SJSA1 (cell line): ENCODE measurements at places on chromosomes 1 and 21.
A peak's percentile ranks its signal among the peaks of the same experiment; 100 is the strongest.

DNA sequence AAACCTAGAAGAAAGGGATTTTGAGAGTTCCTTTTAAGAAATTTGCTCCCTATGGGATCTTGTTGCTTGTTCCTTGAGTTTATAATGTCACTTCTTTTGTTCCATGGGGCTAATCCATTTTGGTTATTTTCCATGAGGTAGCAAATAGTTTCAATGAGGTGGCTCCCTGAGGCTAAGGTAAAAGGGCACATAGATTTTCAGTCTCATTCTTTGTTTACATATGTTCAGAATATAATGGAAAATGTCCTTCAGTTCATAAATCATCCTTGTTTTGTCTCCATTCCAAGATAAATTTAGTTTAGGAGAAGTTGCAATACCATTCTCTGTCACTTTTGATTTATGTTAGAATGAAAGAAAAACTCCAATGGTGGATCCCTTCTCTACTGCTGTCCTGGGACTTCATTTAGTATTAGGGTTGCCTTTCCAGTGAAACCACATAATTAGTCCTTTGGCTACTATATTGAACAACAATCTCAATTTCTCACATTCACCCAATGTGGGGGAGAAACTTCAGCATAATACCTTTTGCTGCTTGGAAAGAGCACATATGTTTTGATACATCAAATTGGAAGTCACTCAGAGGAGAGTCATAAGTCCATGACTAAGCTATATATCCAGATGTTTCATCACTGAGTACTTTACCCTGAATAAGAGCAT is 80.9 kb upstream of the ADAMTS5 start:
- DNase-seq: no peak

- DNase-seq: no peak
Measured at GRCh38 chr1:182059936-182060335, 1.6 kb downstream of the ZNF648 start.

DNA sequence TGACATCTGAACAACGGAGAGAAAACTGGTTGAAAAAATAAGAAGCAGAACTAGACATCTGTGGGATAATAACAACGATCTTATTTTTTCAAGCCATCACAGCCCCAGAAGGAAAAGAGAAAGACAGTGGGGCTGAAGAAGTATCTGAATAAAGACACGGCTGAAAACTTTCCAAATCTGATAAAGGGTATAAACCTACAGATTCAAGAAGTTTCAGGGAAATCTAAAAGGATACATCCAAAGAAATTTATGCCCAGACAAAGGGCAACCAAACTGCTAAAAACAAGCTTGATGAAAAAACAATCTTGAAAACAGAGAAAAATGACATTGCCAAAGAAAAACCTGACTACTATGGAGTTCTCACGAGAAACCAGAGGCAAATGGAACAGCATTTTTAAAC is 40.4 kb downstream of the TARBP1 start:
- DNase-seq: no peak

DNA sequence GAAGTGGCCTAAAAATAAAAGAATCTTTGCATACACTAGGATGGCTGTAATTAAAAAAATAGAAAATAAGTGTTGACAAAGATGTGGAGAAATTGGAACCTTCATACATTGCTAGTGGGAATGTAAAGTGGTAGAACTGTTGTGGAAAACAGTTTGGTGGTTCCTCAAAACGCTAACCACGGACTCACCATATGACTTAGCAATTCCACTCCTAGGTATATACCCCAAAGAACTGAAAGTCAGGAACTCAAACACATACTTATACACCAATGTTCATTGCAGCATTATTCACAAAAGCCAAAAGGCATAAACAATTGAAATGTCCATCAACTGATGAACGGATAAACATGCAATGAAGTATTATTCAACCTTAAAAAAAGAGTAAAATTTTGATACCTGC is 10.8 kb upstream of the HMGCL start:
- no peak for DNase-seq

- DNase-seq: no peak
Measured at GRCh38 chr1:111822138-111822537, 66.4 kb downstream of the DDX20 start.

- no peak for DNase-seq
Measured at GRCh38 chr1:29201595-29202051, 19.9 kb upstream of the SRSF4 start.

- DNase-seq: no peak
Measured at GRCh38 chr1:162285149-162285561, 91.5 kb downstream of the SPATA46 start.

DNA sequence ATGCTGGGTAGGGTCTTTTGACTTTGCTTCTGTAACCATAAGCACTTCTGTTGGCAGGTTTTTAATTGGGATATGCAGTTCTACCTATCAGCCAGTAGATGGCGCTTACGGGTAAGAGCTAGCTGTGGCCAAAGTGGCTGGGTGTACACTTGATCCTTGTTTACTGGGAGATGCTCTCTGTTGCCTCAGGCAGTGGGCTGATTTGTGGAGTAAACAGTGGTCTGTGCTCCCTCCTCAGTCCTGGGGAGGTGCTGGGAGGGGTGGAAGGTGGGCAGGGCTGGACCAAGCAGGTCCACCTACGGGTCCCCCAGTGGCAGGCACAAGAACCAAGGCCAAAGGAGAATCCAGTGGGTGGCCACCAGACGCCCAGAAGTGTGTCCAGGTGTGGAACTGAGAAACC is 43.4 kb downstream of the RALGPS2 start:
- DNase-seq: no peak

DNA sequence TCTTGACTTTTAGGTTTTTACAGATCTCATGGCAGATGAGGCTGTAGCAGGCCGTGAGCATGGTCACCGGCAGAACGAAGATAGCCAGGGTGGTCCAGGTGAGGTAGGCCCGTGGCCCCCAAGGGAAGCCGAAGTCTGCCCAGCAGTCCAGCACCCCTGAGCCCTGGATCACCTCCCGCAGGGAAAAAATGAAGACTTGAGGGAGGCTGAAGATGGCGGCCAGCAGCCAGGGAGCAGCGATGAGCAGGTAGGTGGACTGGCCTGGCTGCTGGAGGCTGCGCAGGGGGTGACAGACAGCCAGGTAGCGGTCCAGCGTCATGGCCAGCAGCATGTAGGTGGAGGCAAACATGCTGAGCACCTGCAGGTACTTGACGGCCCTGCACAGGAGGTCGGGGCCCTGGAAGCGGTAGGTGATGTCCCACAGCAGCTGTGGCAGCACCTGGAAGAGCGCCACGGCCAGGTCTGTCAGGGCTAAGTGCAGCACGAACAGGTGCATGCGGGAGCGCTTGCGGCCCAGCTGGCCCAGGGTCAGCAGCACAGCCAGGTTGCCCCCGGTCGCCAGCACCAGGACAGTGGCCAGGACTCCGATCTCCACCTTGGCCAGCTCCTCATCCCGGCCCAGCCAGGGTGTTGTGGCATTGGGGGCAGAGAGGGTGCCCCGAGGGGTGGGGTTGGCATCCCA is 856 bp downstream of the AVPR1B start:
- DNase-seq: no peak

DNA sequence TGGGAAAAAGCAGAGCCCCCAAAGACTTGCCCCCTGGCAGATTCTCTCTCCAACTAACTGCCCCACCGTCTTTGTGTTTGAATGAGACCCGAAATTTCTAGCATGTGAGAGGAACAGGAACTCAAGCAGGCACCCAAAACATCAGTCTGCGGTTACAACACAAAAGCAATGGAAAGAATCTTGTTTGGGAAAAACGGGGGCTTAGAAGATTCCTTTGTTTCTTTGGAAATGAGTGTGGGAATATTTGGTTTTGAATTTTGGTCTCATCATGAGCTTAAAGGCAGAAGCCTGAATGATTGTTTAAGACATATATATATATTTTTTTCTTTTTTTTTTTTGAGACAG is 188.9 kb upstream of the TMEM51 start:
- DNase-seq: peak; percentile 76

- no peak for DNase-seq
Measured at GRCh38 chr1:153233448-153233847, 16.1 kb downstream of the PRR9 start.

GRCh38 chr1:236945002-236945401 is 59.2 kb downstream of the MT1HL1 start:
- no peak for DNase-seq

DNA sequence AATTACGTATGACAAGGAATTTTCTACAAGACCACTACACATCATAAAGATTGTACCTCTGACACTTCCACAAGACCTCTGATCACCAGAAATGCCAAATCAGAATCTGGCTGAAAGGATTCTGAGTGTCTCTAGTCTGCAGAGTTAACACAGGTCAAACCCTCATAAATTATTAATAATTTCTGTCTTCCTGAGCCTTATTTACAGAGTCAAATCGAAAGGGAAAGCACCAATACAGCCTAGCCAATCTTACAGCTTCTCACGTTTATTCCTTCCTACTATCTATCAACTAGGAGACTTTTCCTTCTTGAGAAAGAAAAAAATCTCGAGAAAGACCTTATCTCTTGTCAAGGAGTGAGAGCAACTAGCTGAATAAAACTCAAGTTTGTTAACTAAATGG is 2151.6 kb downstream of the MRPL39 start:
- DNase-seq: no peak

- no peak for DNase-seq
Measured at GRCh38 chr21:45803618-45804340, 160.3 kb downstream of the PCBP3 start.

- DNase-seq: peak; percentile 62
Measured at GRCh38 chr1:201408176-201408833, 9.2 kb upstream of the LAD1 start.

DNA sequence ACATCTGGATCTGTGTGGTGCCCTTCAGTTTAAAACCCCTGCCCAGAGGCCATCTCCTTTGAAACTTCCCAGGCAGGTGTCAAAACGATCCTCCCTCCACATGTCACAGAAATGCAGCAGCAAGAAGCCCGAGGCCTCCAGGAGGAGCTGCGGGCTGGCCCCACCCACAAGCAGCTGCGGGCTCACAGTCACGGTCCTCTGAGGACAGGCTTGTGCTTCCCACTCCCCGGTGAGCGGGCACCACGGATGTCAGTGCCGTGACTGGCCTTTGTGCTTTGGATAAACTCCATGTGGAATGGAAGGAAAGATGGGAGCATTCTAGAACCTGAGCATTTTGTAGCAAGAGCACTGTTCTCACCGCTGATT is 65.8 kb downstream of the SIK1 start:
- no peak for DNase-seq

DNA sequence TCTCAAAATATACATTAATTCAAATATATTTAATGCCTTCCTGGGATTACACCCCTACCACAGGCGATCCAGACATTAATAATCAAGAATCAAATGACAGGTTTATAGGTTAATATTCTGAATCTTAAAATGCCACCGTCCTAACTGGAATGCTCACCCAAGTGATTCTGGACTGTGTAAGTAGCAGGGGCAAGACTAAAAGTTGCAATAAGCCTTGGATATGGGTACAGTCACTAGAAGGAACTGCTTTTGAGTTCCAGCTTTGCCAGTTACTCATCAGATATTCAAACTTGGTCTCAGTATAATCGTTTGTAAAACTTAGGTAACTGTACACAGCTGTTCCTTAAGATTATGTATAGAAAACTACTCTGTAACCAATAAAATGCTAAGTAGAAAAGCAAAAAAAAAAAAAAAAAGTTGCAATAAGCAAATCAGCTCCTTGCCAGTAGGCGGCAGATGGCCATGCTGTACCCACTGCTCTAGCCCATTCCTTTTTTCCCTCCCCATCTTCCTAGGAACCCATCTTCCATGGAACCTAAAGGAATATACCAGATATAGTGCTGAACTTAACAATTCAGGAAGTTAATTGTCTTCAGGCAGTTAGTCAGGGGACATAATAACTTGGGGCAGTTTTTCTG is 10.5 kb downstream of the RO60 start:
- DNase-seq: no peak

- DNase-seq: no peak
Measured at GRCh38 chr1:243784506-243784905, 65.5 kb downstream of the AKT3 start.
